Activated CD8-positive, alpha-beta memory T cell treated with anti-CD3 and anti-CD28 coated beads for 1 hour (primary cell): ENCODE measurements at places on chromosomes 6 and 20.

- no peak for DNase-seq
Observed at GRCh38 chr20:5996765-5997164, 46.3 kb downstream of the MCM8 start.

DNA sequence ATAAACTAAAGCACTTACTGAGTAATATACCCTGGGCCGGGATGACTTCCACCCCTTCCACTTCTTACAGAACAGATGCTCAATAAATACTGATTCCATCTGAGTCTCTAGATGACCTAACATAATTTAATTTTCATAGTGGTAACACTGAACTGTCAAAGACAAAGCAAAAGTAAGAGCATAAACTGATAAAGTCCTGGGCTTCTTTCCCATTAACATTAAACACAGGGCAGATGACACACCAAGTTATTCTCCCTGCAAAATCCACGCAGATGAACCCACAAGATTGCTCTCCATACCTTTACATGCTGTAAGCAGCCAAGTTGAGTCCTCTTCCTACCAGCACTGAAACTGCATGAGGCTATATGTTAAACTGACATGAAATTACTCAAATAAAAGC is 27.1 kb downstream of the AGPAT4 start:
- DNase-seq: no peak

DNA sequence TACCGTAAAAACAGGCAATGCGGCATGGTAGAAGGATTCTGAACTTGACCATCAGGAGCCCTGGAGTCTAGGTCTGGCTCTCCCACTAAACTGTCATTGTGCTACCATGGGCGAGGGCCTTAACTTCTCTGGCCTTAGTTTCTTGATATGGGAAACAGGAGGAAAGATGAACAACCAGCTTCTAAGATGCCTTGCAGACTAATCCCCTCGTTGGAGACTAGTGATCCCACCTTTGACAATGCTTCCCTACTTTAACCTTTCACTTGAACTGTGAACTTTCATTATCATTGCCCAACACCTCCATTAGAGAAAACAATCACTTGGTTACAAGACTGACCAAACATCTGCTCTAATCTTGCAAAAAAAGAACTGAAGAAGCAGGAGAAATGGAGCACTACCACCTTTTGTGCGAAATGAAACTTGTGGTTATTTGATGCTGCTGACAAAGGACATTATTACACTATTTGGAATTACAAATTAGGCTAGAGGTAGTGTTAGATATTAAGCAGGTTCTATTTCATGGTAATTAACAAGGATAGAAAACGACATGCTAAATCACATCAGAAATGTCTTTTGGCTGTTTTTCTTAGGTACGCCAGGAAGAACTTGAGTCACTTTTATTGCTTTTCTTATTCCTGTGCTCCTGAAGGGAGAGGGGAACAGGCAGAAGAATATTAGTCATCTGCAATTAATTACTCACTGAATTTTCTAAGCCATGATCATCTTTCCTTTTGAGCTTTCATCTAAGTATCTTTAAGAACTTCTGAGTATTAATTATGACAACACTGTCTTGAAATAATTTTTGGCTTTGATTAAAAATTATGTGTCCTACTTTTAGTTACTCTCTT is 39.1 kb upstream of the ARHGAP18 start:
- DNase-seq: no peak

DNA sequence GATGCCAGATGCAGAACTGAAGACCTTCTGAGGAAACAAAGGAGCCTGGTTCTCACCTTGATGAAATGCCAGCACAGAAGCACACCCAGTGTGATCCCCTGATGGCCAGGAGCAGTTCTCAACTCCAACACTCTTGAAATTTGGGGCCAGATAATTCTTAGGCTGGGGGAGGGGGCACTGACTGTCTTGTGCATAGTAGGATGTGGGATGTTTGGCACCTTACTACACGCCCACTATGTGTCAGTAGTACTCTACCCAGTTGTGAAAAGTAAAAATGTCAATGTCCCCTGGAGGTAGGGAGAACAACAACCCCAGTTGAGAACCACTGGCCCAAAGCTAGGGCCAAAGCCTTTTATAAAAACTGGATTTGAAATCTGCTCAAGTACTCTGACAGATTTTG is 398.3 kb upstream of the ARID1B start:
- no peak for DNase-seq

GRCh38 chr6:143911028-143911427 is 46.8 kb downstream of the ZC2HC1B start:
- DNase-seq: no peak

DNA sequence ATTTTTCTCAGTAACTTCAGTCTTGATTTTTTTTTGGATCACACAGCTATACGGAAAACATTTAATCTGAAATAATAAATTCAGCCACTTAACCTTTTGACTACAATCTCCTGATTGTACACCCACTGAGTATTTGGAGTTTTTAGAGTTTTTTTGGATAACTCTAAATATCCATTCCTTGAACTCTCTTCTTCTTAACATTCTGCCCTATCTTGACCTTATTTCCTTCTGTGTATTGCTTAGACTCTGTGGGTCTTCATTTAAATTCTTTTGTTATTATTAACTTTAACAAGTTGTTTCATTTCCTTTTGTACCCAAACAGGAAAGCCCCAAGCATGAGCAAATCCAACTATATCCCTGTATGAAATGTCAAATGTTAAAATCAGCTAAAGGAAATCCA is 170.2 kb upstream of the PTCHD4 start:
- no peak for DNase-seq

GRCh38 chr6:90829311-90829710 is 242.4 kb upstream of the MAP3K7 start:
- DNase-seq: no peak

DNA sequence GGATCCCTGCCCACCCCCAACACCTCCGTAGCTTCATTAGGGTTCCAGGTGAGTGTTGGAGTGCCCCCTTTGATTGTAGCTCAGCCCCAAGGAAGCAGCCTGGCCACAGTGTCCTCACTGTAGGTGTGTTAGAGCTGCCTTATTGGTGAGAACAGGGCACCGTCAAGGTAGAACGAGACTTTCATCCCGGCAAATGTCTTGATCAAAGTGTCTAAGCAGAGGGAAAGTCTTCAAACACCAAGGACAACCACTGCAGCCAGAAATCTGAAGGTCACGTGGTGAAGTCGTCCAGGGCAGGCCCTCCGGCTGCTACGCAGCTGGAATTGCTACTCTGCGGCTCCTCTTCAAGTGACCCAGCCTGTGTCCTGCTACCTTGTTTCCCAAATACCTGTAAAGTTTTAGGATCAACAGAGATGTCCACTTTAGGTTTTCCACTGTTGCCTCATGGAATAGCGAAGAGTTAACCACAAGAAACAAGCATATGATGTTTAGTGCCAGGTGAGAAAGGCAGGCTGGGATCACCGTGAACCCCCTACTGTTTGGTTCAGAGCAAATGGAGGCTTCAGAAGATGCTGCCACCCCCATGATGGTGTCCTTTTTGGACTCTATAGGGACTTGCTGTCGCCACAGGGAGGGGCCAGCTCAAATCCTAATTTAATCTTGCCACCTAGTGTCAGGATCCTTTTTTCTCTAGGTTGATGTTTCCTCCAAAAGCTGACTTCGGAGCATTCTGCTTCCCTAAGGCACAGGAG is 1.7 kb upstream of the DLL1 start:
- DNase-seq: no peak
